ENCODE measurements at places on chromosomes 1 and 21. TPM values are rescaled to one million over a fixed set of nuclear protein-coding genes. Genes with fewer than 3 reads are reported as not detected.

GRCh38 chr1:201708085-201708512, 120.9 kb upstream of the IPO9 start:
- DNase-seq, result no peak

GRCh38 chr1:31413405-31414001, 490 bp downstream of the SERINC2 start:
- peak; percentile 79 for DNase-seq

DNA sequence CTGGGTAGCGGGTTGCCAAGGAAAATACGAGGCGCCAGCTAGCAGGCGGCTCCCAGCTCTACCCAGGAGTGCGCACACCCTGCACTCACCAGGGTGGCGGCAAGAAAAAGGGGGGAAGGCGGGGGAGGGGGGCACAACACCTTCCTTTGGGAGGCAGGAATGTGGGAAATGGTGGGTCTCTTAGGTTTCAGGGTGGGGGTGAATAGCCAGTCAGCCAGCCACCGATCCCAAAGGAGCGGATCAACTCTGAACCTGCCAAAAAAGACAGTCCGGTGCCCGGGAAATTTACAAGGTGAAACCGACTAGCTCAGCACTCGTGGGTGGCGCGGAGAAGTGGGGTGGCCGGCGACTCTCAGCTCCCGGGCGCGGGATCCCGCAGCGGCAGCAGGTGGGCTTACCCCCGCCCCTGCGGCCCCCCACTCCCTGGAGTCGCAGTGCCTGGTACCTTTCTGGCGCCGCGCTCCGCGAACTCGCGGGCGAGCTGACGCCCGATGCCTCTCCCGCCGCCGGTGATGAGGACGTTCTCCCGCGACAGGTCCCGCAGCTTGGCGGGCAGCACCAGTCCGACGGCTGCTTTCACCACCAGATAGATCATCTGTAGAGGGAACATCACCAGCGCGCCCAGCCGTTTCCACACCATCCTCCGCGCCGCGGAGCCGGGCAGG, 1.2 kb downstream of the DHRS3 start:
- DNase-seq, result no peak

Gene C2CD2
- 27.9 TPM for total RNA-seq

Gene CACNA1E
- not detected for total RNA-seq
